Naive thymus-derived CD8-positive, alpha-beta T cell (primary cell): ENCODE measurements at places on chromosomes 6 and 20.
A peak's percentile ranks its signal among the peaks of the same experiment; 100 is the strongest.

- no peak for DNase-seq
Measured at GRCh38 chr6:154428897-154429296, 72.3 kb upstream of the IPCEF1 start.

DNA sequence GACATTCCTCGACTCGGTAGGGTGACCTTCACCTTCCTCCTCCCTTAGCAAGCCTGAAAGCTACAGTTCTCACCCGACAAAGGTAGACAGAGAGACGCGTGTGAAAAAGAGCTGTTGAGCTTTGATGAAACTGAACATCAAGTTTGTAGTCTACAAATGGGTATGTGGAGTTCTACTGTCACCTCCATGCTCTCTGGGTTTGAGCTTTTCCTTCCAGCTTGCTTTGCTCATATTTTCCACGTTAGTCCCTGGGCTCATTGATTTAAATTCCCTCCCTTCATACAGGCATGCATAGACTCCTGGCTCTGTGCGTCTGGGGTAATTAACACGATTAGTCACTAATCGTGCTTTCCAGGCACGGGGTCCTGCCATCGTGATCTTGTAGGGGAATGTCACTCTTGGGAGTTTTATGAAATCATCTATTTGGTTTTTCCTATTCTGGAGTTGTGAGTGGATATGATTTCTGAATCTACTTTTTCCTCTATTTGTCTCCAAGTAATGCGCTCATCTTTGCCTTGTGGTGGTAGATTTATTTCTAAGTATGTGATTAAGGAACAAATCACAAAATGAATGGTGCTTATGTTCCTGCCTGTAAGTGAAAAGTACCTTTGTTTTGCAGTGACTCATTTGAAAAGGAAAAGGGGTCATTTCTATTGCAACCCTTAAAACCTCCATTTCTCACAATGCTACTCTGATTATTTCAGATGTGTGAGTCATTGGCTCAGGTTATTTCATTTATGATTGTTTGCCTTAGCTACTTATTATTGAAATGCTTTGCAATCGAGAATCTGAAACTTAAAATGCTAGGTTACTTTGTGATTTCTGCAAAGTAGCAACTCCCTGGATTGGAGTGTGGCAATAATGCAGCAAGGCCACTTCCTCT, 154.6 kb downstream of the ZDHHC14 start:
- no peak for DNase-seq

GRCh38 chr6:114862064-114862463, 519.2 kb upstream of the HS3ST5 start:
- no peak for DNase-seq

GRCh38 chr6:151142676-151143075, 97.1 kb upstream of the AKAP12 start:
- no peak for DNase-seq

GRCh38 chr6:44712353-44713111, 325.0 kb downstream of the CDC5L start:
- DNase-seq: no peak

DNA sequence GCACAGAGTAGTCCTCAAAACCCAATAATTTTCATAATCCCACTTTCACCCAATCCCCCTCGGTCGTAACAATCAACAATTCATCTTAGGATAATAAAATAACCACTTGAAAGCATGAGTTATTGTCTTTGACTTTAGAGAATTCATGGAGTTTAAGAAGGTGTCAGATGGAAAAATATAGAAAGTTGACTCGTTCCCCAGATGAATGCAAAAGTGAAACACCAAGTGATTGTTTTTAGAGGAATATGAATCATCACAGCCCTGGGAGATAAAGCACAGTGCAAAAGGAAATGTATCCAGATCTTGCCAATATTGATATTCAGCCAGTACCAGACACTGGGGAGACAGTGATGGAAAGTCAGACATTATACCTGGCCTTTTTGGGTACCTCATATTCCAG, 860.5 kb downstream of the DHX35 start:
- DNase-seq: no peak

DNA sequence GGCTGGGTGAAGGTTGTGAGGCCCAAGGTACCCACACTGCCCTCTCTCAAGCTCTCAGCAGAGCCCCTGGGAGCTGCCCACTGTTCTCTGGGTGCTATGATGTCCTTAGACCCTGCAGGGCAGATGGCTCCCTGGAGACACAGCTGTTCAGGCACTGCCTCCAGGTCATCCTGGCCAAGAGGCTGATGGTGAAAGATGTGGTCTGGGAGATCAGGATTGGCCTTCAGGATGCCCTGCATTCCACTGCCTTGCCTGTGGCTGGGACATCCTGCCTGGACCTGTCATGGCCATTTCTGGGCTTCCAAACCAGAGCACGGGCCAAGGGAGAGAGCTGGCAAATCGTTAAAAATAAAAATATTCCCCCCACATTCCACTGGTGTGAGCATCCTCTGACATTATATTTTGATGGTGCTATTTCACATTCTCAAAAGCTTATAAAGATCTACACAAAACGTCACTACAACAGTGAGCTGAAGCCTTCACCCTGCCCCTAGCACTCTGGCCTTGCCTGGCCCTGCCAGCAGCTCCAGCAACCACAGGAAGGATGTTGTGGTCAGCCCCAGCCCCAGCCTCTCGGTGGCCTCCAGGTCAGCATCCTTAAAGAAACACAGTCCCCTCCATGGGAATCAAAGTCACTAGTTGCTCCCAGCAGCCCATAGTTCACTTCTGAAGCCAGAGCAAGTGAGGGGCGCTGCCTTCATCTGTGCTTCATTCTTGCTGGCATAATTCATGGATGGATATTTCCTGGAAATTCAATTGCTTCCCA, 13.5 kb upstream of the KCNK16 start:
- no peak for DNase-seq

GRCh38 chr6:157240960-157241311, 82.4 kb downstream of the TMEM242 start:
- no peak for DNase-seq

DNA sequence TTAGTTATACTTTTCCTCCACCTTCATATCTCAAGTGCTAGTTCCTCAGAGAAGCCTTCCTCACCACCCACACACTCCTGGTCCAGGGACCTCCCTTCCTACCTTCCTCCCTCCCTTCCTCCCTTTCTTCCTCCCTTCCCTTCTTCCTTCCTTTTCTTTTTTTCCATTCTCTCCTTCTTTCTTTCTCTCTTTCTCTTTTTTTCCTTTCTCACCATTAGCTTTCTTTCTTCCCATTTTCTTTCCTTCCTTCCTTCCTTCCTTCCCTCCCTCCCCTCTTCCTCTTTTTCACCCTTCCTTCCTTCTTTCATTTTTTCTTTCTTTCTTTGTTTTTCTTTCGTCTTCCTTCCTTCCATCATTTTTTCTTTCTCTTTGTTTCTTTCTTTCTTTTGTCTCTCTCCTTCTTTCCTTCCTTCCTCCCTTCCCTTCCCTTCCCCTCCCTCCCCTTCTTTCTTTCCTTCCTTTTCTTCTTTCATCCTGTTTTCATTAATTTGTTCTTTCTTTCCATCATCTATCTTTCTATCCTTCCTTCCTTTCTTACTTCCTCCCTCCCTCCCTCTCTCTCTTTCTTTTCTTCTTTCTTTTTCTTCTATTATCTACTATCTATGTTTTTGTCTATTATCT, 416.0 kb downstream of the PLCB1 start:
- no peak for DNase-seq

DNA sequence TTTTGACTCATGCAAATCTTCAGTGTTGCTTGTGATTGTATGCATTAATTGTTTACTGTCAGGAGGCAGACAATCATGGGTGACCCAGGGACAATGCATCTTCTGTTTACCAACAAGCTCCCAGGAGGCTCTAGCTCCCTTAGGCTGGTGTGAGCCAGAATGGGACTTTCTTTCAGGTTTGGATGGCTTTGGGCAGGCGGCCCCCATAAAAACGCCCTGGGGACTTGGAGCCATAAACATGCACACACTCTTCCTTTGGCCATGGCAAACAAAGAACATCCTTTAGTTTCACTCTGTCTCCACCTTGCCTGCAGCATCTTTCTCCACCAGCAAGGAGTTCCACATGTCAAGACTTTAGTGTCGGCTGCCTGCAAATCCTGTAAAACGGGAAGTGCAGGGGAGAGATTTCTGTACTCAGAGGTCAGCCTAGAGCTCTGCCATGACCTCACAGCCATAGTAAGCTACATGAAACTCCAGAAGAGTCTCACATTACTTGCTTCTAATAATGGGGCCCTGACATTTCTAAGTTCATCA, 127.6 kb downstream of the MAP3K7 start:
- no peak for DNase-seq

DNA sequence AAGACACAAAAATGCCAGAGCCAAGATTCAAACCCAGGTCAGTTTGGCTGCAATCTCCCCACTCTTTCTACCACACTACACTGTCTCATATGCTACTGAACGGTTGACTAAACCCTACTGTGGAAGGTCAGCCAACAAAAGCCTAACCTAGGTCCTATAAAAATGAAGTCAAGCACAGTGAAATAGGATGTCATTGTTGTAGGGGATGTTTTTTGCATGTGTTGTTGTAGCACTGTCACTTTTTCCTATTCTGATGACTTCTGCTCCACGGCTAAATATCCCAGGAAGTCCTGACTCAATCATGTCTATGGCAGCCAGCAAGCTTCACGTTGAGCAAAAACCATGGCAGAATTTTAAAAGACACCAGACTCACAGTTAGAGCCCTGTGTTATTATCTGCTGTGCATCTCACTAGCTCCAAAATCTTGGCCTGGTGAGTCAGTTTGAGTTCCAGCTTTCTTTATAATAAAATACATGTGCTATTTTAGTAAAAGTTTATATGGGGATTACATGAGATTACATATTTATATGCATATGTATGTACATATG, 322.1 kb upstream of the NT5E start:
- DNase-seq: no peak

- DNase-seq: peak; percentile 57
Measured at GRCh38 chr20:45911486-45912343, at the start of gene PLTP. PLTP (minus strand) TSS chr20:45912155; CDS start chr20:45911452, 703 bp downstream.

DNA sequence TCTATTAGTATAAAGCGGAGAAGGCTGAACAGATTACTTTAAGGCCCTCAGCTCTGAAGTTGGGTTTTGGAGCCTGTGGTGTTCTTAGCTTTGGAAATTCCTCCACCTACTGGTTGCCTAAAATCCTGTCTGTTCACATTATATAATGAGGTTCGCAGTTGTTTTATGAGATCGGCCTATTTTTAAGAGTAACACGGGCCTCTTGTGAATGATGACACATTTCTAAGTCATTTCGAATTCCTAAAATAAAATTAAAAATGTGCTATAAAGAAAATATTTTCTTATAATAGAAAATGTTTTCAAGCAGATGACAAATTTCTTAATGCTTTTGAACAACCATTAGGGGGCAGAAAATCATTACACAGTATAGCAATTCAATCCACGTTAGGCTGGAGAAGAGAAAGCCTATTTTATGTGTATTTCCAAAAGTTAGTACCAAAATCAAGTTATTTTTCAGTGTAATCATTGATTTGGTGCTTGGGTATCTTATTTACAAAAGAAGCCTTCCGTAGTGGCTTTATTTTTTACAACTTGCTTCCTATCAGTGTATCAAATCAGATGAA, 15.8 kb upstream of the FAM8A1 start:
- no peak for DNase-seq

DNA sequence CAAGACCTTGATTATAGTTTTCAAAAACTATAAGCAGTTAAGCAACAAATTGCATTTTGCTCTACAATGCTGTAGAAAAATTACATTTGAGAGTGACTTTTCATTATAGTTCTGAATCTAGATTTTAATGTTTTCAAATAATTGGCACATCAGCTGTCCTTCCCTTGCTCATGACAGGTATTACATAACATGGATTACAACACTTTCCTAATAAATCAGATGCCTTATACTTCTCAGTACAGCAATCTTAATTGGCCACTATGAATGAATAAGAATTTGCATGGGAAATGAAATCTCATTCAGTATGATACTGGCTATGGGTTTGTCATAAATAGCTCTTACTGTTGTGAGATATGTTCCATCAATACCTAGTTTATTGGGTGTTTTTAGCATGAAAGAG, 29.9 kb downstream of the HSF2 start:
- DNase-seq: no peak

DNA sequence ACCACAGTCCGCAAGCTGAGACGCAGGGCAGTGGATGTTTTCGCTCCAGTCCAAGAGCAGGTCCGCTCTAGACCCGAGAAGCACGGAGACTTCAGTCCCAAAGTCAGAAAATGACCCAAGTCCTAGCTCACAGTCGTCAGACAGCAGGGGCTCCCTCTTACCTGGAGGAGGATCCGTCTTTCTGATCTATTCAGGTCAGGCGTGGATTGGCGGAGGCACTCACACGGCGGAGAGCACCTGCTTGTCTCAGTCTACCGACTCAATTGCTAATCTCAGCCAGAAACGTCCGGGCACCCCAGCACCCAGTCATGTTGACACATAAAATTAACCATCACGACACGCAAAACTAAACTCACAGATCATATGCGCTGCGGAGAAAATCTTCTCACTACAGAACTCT, 285.3 kb upstream of the CDH4 start:
- DNase-seq: no peak

DNA sequence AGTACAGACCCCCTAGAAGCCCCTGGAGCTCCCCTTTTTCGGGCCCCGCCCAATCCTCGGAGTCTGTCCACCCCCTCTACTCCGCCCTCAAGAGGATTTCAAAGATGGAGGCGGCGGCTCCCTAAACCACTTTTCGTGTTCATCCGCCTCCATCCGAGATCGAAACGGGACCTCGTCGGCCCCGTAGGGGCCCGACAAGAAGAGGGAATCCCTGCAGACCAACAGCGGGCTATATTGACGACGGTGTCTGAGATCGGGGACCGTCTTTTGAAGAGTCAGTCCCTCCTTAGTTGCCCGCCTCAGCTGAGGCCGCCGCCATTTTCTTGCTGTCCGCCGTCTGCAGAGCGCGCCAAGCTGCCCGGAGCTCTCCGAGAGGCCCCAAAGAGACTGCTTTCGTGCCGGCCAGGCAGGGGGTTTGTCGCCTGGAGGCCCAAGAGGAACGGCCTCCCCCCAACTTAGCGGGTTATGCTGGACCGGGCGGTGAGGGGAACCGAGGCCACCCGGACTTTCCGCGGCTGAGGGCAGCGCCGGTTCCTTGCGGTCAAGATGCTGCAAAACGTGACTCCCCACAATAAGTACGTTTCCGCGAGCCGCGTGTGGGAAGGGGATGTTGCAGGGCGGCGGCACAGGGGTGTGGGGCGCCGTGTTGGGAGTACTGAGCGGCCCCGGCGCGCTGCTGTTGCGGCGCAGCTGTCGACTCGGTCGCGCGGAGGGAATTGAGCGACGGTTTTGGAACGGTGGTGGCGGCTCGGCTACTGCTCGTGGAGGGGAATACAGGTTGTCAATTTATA, 4.2 kb downstream of the BRD2 start:
- peak; percentile 53 for DNase-seq

- DNase-seq: no peak
Measured at GRCh38 chr6:56927538-56928453, 27.1 kb upstream of the BEND6 start.

- DNase-seq: peak; percentile 39
Measured at GRCh38 chr6:142679907-142680700, 264.9 kb downstream of the HIVEP2 start.

DNA sequence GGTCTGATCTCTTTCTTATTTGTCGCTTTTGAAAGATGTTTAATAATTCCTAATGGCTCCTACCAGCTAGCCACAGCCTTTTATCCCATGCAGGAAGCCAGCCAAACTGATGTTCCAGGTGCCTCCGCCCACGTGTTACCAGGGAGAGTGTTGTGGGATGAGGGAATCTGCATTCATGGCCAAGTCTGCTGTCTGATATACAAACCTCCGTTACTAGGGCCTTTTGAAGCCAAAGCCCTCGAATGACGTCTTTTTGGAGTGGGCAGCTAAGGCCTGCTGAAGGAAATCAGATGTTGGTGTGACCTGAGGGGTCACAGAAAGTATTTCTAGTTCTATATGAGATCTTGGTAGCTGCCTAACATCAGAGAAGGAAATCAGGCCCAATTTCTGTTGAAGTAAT, 21.3 kb downstream of the STK35 start:
- DNase-seq: no peak

GRCh38 chr6:79612918-79613317, 18.2 kb upstream of the SH3BGRL2 start:
- DNase-seq: no peak
